Liver (tissue), 10 donors: ENCODE measurements at places on chromosomes 1 and 21. TPM values are rescaled to one million over a fixed set of nuclear protein-coding genes. Genes with fewer than 3 reads are reported as not detected.

DNA sequence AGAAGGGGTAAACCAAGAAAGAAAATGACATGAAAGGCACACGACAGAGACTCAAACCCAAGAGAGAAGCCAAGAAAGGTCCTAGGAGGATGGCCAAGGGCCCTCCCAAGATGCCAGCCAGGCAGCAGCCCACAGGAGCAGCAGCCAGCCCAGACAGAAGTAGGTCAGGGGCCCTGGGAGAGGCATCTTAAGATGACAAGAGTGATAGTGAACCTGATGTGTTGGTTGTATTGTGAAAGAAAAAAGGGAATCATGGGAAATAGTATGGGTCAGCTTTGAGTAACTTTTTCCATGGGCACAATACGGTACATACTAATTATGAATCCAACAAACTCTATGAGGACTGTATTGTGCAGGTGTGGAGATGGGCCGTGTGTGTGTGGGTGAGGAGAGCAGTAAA is 3.3 kb downstream of the CCSAP start:
- H3K27me3 ChIP-seq = no peaks in the 10 kb centered on the region
- H3K4me3 ChIP-seq = no peak overlapping the region
- no peak for DNase-seq
- no peaks in the 10 kb centered on the region for H3K36me3 ChIP-seq
- H3K27ac ChIP-seq = no peak overlapping the region

Gene CNKSR1
- 1.2 TPM for total RNA-seq

- no peaks in the 10 kb centered on the region for H3K4me1 ChIP-seq
- no peaks in the 10 kb centered on the region for H3K36me3 ChIP-seq
- no peaks in the 10 kb centered on the region for H3K27me3 ChIP-seq
- H3K27ac ChIP-seq = no peak overlapping the region
- H3K4me3 ChIP-seq = no peak overlapping the region
- DNase-seq = no peak
These were observed 251.9 kb downstream of the DPYD start for GRCh38 chr1:97668945-97669344.

GRCh38 chr1:196933531-196934189 is 9.9 kb upstream of the CFHR2 start:
- no peak overlapping the region for H3K27ac ChIP-seq
- DNase-seq = no peak
- H3K4me3 ChIP-seq = no peak overlapping the region
- H3K36me3 ChIP-seq = no peaks in the 10 kb centered on the region

GRCh38 chr21:43865540-43866259 is 677 bp downstream of the AGPAT3 start:
- peak; percentile 74 for DNase-seq
- H3K4me1 ChIP-seq = peaks cover 41% of the 10 kb centered on the region
- peak overlapping the region; percentile 78 for H3K27ac ChIP-seq
- no peaks in the 10 kb centered on the region for H3K27me3 ChIP-seq

DNA sequence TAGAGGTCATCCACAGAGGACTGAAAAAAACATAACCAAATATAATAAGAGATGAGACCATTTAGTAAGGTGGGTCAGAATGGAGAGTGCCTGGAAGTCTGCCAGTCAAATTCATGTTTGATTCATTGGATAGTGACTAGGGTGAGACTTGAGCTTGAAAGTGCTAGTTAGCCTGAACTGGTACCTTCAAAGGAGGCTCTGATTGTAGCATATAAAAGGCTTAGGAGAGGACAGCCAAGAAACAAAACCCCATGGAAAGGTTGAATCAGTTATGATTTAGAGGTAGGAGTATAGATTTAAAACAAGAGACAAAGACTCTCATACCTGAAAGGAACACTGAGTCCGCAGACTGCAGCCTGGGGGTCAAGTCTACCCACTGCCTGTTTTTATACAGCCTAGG is 44.4 kb upstream of the LRRC8C start:
- DNase-seq = no peak
- no peaks in the 10 kb centered on the region for H3K4me1 ChIP-seq
- no peak overlapping the region for H3K27ac ChIP-seq
- H3K27me3 ChIP-seq = no peaks in the 10 kb centered on the region
- H3K36me3 ChIP-seq = no peaks in the 10 kb centered on the region

DNA sequence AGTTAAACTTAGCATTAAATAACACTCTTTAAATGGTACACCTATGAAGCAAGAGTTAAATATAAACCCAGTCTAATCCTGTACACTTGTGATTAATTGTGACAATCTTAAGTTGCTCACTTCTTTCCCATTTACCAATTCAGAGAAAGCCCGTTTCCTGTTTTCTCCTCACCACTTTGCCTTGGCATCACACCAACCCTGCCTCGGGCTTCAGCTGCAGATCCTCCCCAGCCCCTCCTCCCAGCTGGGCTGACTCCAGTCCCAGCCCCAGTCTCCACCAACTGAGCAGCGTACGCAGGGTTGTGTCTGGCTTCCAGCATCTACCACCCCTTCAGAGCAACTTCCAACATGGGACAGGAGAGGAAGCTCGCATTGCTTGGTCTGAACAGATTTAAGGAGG is 4.1 kb downstream of the PYCR2 start:
- no peaks in the 10 kb centered on the region for H3K27me3 ChIP-seq
- H3K4me1 ChIP-seq = peaks cover 2% of the 10 kb centered on the region
- H3K27ac ChIP-seq = no peak overlapping the region
- DNase-seq = no peak
